ENCODE measurements at places on chromosomes 6 and 20.
A peak's percentile ranks its signal among the peaks of the same experiment; 100 is the strongest.

GRCh38 chr6:96304997-96305396, 216.6 kb upstream of the UFL1 start:
- DNase-seq = no peak

GRCh38 chr6:149318581-149319286, 1.2 kb downstream of the TAB2 start:
- peak; percentile 11 for DNase-seq

DNA sequence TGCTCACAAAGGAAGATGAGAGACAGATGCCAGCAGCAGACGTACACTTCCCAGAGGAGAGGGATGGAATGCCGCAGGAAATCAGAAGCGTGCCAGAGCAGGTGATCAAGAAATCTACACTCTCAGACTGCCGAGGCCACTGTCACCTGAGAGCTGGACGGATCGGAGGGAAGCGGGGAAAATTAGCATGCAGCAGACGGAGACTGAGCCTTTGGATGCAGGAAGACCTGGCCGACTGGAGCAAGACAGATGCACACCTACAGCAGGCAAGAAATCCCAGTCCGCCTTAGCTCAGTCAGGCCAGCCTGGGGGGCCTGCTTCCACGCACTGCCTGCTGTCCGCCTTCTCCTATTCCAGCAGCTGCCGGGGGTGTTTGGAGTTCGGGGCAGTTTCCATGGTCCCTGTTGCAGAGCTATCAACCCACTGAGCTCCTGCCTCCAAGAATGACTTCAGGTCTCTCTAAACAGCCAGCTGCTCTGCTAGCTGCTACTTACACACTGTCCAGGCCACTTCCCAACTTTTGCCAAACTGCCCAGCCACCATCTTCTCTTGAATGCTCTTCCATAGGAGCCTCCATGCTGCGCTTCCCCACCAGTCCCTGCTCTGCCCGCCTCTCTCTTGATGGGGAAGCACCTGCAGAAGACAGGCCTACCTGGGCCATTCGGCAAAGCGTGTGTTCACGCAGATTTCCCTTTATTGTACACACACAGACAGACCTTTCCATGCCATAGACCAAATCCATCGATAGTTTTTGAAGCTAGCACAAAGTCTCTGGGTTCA, 368.5 kb downstream of the ZFAND3 start:
- DNase-seq = no peak

GRCh38 chr6:108123946-108124345, 41.9 kb upstream of the NR2E1 start:
- DNase-seq = no peak

GRCh38 chr6:4488389-4488788, 287.8 kb upstream of the CDYL start:
- no peak for DNase-seq

DNA sequence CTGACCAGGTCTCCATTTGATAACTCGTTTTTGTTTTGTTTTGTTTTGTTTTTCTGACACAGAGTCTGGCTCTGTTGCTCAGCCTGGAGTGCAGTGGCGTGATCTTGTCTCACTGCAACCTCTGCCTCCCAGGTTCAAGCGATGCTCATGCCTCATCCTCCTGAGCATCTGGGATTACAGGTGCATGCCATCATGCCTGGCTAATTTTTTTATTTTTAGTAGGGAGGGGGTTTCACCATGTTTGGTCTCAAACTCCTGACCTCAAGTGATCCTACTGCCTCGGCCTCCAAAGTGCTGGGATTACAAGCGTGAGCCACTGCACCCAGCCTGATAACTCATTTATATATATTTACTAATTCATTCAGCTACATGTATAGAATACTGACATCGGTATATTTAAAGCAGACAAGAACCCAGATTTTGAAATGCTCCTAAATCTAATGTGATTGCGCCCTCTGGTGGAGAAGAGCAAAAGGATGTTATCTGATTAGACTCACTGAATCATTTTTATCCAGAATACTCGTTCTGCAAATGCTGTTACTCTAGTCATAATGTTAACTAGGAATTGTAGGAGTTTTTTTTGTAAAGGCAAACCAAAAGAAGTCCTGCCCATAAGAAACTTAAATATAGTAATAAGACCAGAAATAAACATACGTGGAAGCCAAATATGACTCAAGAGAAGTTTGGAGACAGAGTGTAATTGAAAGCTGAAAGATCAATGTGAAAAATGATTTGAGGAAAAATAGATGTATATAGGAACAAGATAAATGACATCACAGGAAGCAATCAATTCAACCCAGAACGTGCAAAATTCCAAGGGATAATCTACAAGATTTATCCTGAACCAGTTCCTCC, 5.3 kb upstream of the COL12A1 start:
- DNase-seq = no peak

- peak; percentile 42 for DNase-seq
Observed at GRCh38 chr20:62601172-62601571, 41.1 kb upstream of the SLCO4A1 start.

- no peak for DNase-seq
Observed at GRCh38 chr20:25219365-25219764, 23.9 kb downstream of the ENTPD6 start.

DNA sequence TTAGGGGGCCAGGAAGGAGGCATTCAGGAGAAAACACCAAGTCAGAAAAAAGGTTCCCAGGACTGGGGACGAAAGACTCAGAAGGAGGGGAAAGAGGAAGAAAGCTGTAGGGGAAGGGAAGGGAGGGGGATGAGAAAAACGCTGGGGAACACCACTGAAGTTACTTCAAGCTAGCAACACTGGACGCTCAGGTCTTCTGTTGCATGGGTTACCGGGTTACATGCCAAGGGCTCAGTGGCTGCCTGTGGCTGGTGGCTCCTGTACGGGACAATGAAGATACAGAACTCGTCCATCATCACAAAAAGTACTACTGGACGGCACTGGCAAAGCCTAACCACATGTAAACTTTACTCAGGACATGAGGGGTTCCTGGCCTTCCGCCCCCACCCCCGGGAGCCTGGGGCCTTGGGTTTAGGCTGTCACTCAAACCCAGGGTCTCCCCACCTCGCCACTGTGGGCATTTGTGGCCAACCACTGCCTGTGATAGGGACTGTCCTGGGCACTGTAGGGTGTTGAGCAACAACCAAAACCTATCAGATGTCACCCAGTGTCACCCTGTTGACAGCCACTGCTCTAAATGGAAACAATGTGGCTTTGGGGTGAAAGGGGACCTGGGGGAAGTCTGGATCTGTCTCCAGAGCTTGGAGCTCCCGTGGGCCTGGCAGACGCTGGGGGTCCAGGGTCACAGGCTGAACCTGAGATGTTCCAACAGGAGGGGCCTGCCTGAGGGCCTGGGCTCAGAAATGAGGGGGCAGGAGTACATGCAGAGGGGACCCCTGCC, 40.3 kb upstream of the CD93 start:
- DNase-seq = no peak

DNA sequence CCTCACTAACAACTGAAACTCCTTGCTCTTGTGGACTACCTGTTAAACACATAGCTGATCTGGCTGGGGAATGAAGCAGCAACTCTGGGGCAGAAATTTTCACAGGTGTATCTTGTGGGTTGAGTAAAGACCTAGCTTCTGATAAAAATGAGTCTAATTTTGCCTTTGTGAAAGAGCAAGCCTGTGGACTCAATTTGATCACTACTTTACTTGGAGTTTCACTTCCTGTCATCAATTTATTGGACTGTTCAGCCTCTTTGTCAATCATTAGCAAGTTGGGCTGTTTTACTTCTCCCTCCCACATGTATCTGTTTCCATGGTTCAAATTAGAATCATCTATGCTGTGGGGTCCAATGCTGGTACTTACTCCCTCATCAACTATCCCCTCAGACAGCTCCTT, 29.6 kb upstream of the CRIP3 start:
- no peak for DNase-seq

GRCh38 chr6:156780102-156780641, 3.0 kb downstream of the ARID1B start:
- DNase-seq = peak; percentile 97

DNA sequence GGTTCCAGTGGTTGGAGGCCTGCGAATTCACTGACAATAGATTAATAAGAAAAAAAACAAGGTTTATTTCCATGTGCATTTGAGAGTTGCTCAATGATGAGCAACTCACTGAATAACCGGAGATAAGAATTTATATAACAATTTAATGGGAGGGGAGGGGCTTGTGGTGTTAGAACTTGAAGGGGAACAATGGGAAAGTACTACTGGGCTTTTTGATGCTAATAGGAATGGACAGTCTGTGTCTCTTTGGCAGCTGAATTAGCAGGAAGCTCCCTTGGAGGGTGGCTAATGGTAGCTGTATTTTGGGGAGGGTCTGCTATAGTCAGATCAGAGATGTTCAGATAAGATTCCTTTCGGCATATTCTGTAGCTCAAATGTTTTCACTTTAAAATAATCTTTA, 62.4 kb upstream of the GMDS start:
- DNase-seq = no peak

GRCh38 chr6:24883618-24884017, 52.1 kb downstream of the RIPOR2 start:
- DNase-seq = no peak

DNA sequence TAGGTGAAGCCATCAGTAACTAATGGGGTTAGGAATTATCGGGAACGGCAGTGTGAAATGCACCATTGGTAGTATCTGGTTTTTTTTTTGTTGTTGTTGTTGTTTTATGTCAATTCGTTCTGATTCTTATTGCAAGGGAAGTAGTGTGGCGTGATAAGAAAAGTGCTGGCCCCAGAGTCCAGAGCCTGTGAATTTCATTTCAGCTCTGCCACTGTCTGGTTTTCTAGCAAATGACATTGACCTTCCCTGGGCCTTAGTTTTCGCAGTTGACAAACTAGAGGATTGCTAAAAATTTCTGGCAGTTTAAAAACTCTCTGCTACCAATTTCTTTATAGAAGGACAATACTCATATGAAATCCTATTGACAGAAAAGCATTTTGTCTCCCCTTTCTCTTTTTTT, 161.6 kb downstream of the AIG1 start:
- no peak for DNase-seq

DNA sequence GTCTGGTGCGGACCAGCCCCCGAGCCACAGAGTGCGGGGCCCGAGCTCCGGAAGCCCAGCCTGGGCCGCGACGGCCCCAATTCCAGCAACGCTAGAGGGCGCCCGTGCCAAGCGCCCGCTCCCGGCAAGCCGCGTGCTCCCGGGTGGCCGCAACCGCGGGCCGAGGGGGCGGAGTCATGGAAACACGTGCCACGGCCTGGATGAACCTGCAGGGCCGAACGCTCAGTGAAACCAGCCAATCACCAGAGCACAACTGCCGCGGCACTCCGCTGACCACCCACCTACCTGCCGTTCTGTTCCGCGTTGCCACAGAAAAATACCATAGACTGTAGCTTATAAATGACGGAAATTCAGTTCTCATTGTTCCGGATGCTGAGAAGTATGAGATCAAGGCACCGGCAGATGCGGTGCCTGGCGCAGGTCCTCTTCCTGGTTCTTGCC, 85.7 kb upstream of the FOXC1 start:
- no peak for DNase-seq

DNA sequence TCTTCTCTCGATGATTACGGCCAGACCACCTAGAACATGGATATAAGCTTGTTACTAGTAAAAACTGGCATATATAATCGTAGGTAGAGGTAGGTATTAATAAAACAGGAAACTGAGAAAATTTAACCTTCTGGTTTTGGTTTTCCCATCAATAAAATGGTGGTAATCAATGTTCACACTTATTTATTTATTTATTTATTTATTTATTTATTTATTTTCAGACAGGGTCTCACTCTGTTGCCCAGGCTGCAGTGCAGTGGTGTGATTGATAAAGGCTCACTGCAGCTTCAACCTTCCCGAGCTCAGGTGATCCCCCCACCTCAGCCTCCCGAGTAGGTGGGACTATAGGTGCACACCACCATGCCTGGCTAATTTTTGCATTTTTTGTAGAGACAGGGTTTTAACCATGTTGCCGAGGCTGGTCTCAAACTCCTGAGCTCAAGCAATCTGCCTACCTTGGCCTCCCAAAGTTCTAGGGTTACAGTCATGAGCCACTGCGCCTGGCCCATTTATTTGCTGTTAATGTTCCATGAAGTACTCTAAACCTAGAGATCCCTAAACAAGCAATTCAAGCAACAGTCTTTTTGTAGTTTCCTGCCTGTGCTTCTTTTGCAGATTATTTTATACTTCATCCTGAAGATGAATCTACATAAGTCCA, 11.5 kb downstream of the TOMM6 start:
- DNase-seq = peak; percentile 75

GRCh38 chr20:47740862-47741184, 44.5 kb downstream of the SULF2 start:
- DNase-seq = no peak

- DNase-seq = no peak
Observed at GRCh38 chr6:116326181-116326671, 44.5 kb upstream of the DSE start.

GRCh38 chr6:138500867-138501446, 1.7 kb upstream of the NHSL1 start:
- DNase-seq = no peak

DNA sequence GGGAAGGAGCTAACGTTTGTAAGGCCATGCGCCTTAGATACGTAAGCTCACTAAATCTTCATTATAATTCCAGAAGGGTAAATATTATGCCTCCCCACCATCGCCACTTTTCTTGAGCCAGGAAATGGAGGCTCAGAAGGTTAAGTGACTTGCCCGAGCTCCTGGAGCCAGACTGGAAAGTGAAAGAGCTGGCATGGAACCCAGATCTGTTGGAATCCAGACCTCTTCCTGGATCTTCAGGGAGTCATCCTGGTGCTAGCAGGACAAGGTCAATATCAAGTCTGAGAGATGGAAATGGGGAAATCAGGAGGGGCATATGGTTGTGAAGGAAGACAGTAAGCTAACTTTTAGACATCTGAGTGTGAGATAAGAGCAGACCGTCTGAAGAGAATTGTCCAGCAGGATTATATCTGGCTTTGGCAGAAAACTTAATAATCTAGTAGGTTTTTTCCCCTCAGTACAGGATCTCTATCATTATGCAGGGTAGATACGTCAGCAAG, 6.2 kb downstream of the TMEM200A start:
- no peak for DNase-seq

Data from DMS79 (cell line).